ENCODE measurements at places on chromosomes 7 and 10.

DNA sequence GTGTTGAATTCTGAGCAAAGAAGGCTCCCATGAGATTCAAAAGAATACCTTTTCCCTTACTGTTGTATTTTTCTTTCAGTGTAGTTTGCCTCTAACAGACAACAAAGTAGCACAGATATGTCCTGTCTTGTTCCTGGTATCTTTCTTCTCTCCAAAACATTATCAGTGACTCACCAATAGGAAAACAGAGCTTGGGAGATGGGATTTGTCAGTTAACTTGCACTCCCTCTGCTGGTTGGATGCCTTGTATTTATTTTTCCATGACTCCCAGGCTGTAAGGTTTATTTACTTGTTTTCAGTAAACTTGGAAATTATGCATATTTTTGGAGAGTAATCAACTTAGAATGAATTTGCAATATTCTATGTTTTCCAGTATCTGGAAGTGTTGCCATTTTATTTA, 129.7 kb downstream of the SAMD9 start:
- no peak for DNase-seq

GRCh38 chr7:122951006-122951405, 44.5 kb downstream of the TAS2R16 start:
- no peak for DNase-seq

DNA sequence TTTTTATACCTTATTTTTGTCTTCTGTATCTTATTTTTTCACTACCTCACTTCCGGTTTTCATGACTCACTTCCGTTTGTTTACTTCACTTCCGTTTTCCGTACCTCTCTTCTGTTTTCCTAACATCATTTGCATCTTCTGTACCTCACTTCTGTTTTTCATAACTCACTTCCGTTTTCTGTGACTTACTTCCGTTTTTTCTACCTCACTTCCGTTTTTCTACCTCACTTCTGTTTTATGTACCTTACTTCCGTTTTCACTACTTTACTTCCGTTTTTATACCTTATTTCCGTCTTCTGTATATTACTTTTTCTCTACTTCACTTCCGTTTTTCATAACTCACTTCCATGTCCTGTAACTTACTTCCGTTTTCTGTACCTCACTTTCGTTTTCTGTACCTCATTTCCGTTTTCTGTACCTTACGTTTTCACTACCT, 492.5 kb upstream of the AKR1E2 start:
- DNase-seq = no peak

DNA sequence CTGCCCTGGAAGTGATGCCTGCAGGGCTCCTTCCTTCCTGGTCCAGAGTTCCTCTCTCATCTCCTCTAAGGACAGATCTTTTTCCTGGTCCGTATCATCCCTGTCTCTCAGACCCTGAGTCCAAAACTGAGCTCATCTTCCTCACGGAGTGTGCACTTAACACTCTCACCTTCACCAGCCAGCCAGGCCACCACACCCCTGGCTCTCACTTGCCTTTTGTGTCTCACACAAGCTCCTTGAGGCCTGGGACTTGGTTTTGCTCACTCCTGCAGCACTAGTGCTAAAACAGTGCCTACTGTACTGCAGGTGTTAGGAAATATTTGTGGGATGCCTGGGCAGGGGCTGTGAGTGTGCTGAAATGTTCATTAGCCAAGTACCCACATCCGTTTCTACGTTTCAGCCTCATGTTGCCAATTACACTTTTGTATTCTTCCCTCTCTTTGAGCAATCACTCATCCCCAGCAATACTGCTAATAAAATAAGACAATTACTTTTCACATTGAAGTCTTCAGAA, 21.4 kb upstream of the PARP12 start:
- no peak for DNase-seq

DNA sequence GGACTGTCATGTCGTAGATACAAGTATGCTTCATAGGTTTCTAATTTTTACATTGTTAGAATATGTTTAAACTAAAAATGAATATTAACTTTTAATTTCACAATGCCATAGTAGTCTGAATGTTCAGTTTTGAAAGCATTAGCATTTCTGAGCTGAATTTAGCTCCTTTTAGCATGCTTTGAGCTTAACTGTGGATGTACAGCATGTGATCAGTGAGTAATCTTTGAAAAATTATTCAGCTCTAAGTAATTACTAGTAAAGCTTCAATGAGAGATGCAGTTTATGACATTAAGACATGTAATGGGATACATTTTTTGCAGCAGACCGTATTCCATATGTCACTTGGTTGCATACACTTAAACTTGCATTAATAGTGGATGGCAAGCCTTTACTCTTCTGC, 114.1 kb upstream of the WNT16 start:
- DNase-seq = no peak
